ENCODE measurements at places on chromosomes 7 and 10.

DNA sequence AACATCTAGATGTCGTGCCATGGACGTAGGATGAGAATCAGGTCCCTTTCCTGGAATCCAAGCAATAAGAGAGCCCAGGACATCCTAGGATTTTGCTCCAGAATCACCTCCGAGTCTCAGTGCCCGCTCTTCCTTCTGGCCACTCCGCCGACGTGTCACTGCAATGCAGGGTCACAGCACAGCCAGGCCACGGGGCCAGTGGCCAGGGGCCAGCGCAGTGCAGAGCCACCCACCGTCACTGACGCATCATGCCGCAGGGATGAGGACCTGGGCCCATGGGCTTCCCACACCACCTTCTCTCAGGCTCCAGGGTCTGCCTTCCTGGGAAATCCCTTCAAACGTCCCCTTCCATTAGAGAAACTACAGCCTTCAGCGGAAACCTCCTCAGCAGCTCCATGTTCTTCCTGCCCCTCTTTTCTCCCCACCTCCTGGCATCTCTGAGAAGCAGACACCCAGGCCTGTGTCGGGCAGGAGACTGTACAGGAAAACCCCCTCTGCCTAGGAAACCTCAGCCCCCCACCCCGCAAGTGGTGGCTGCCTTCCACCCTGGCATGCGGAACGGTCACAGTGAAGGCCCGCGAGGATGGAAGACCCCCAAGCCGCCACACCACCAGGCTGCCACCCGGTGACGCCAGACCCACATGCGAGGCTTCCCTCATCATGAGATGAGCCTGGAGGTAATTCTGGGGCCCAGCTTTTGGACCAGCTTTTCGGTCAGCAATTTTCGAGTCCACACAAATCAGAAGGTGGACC lies 32.1 kb downstream of the STK32C start:
- no peak for DNase-seq

GRCh38 chr10:67222934-67223333 lies 297.1 kb downstream of the LRRTM3 start:
- DNase-seq: no peak

GRCh38 chr7:70612811-70613210 lies 519.1 kb upstream of the GALNT17 start:
- no peak for DNase-seq

- DNase-seq: no peak
Observed at GRCh38 chr10:62464308-62464707, 90.1 kb downstream of the ZNF365 start.

- no peak for DNase-seq
Observed at GRCh38 chr7:84589012-84589411, 394.4 kb upstream of the SEMA3A start.

DNA sequence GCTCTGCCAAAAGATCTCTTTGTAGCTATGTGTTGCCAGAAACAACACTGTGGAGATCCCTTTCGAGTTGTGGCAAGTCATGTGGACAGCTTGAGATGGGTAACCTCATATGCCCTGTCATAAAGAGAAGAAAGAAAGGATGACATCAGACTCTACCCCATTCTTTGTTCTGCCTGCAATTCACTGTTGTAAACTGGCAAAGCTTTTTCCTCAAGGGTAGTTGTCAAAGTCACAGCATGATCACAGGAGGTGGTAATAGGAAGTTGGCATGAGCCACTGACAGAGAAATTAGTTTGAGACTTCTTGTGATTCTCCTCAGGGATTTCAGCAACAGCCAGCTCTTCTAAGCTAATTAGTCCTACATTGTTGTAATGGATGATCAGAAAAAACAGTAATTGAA lies 19.4 kb upstream of the MINDY3 start:
- no peak for DNase-seq

- no peak for DNase-seq
Observed at GRCh38 chr7:155851892-155852291, 39.6 kb upstream of the SHH start.

DNA sequence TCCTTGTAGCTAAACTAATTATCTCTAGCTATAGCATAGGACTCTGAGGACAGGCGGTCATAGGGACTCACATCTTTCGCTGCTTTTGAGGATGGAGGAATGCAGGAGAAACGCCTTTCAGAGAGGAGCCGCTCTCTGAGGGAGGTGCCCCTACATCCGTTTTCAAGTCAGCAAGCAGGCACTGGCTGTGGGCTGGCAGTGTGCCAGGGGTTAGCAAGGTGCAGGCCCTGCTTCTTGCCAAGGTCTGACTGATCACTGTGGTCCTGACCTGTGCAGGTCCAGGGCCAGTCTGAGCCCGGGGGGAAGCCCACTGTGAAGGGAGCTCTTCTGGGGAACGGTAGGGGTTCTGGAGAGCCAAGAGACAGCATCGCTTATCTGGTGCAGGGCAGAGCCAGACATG lies 89.4 kb downstream of the SH3PXD2A start:
- DNase-seq: no peak

DNA sequence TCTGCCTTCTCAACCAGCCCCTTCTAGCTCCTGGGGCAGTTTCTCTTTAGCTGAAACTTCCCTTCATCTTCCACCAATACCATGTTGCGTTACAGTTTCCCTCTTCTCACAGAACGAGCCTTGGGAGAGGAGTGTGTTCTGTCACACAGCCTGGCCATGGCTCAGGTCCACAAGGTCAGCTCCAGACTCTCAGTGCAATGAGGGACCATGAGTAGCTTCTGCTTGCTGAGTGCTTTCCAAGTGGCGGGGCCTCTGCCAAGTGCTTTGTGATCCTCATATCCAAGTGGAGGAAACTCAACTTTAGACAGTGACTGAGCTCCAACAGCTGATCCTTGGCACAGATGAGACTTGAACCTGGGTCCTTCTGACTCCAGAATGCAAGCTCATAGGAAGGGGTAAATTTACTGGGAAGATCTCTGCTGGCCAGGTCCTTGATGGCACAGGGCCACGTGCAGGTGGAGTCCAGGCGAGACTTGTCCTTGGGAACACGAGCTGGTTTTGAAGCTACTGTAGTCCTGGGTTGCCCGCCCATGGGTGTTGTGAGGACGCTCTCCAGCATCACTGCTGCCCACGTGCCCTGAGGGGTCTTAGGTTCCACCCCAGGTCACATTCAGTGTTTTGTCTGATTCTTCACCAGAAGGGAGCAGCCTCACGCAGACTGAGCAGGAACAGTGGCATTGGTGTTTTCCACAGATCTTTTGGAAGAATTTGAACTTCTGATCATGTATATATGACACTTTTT lies 238.0 kb downstream of the EBF3 start:
- DNase-seq: no peak

GRCh38 chr10:11379771-11380170 lies 231.7 kb downstream of the USP6NL start:
- DNase-seq: no peak

DNA sequence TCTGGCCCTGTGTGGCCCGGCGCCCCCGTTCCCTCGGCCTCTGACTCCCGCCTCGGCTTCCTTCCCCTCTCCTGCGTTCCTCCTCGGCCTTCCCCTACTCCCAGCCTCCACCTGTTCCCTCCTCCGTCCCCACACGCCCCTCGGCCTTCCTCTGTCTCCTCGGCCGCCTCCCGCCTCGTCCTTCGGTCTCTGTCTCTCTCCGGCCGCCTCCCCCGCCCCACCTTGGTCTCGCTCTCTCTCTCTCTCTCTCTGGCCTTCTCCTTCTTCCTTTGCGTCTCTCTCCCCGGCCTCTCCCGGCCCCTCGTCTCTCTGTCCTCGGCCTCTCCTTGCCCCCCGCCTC lies 588 bp downstream of the GET4 start:
- peak; percentile 16 for DNase-seq

DNA sequence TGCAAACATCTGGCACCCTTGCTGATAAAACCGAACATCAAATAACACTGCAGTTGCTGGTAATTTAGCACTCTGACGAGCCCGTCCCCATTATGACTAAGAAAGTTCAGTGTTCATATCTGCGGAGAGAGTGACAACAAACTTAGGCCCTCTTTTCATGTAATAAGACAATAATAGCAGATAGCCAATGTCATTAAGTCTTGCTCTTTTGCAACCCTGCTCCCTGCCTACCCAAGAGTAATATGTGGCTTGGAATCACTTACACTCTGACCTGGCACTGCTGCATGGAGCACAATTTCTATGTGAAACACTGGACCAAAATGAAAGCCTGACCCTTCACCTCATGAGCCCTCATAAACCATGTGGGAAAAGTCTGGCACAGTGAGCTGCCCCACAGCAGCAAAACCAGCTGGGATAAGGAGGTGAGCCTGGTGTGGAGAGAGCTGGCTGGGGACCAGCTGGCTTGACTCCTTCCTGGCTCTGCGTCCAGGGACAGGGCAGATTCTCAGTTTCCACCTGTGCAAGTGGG lies 86.5 kb downstream of the HIPK2 start:
- peak; percentile 52 for DNase-seq

GRCh38 chr10:8700689-8701088 lies 646.2 kb downstream of the GATA3 start:
- no peak for DNase-seq

GRCh38 chr7:16754856-16755317 lies 1.3 kb downstream of the TSPAN13 start:
- DNase-seq: peak; percentile 30

GRCh38 chr10:47152861-47153349 lies 147.1 kb upstream of the GDF10 start:
- no peak for DNase-seq

GRCh38 chr7:34928052-34928451 lies 109.2 kb downstream of the DPY19L1 start:
- no peak for DNase-seq

GRCh38 chr10:89215511-89215910 lies 8.4 kb upstream of the CH25H start:
- no peak for DNase-seq

- no peak for DNase-seq
Observed at GRCh38 chr7:115004121-115004520, 82.2 kb downstream of the MDFIC start.

GRCh38 chr7:17915796-17916195 lies 24.5 kb downstream of the SNX13 start:
- DNase-seq: no peak

All from DMS 273 treated with DMSO at 0.1 percent for 48 hours (cell line).